ENCODE measurements at places on chromosomes 11 and 22.

DNA sequence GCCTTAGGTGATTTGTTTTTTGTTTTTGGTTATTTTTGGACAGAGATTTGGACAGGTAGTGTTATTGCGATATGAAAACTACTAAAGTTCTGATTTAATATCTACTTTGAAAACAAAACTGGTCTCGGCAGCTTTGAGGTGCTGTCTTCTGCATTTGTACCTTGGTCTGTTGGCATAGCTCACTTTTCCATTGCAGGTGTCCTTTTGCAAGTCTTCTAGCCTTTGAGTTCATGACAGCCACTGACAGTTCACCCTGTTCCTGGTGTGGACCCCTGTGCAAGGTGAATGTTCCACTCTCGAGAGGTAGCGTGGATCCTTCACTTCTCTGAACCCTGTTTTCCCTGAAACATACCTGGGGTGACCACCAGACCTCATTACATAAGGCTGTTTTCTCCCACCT is 44.9 kb upstream of the ST14 start:
- no peak for DNase-seq

- no peak for DNase-seq
Observed at GRCh38 chr22:19634226-19634975, 79.9 kb upstream of the SEPTIN5 start.

- DNase-seq = no peak
Observed at GRCh38 chr11:55652560-55652959, 4.4 kb downstream of the OR4S2 start.

DNA sequence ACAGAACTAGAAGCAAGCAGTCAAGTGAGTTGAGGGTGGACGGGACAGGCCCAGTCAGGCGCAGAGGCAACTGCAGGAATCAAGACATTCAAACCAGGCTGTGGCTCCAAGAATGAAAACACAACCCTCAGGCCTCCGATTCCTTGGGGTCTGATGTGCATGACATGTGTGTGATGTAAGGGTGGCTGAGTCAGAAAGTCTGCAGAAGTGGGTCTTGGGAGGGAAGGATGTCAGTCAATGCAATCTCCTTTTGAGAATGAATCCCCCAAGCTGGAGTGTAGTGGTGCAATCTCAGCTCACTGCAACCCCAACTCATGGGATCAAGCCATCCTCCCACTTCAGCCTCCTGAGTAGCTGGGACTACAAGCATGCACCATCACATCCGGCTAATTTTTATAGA is 15.9 kb upstream of the PDE2A start:
- peak; percentile 31 for DNase-seq

GRCh38 chr11:73982595-73982989 is at the start of gene UCP2:
Gene UCP2, minus strand, starts transcription at chr11:73982843. Its CDS starts 4,465 bp downstream, at chr11:73978378.
- peak; percentile 88 for DNase-seq

GRCh38 chr11:61049859-61050258 is 52.4 kb upstream of the CD5 start:
- DNase-seq = no peak

DNA sequence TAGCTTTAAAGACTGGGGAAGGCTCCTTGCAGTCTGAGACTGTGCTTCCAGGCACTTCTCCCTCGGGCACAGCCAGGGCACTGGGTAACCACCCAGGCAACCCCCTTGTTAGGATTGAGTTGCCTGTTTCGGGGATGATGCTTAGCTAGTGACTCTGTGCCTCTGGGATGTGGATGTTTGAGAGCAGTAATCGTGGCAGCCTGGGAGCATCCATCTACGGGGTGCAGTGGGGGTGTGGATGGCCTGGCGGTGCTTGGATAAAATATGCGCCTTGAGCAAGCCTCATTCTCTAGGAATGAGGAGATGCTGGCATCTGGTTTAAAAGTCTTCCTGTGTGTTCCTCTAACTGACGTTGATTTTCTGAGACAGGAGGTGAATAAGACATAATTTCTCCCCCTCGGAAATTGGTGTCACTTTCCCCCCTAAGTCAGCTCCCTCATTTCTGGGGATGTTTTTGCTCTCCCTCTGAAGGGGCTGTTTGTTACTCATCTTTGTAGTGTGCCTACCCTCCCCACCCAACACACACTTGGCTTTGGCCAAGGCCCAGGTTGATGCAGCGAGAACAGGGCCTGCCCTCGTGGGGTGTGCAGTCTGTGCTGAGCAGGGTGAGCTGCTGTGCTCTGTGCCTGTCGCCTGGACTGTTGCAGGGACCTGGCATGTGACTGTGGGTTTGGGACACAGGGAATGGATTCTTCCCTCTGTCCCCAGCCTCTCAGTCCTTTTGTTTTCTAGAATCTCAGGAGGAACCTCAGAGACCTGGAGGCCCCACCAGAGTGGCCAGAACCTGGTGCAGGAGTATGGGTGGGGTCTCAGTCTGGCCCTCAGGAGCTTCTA is 2.0 kb downstream of the GNAZ start:
- DNase-seq = peak; percentile 74

GRCh38 chr22:48309115-48309705 is 1518.5 kb downstream of the BRD1 start:
- DNase-seq = no peak

DNA sequence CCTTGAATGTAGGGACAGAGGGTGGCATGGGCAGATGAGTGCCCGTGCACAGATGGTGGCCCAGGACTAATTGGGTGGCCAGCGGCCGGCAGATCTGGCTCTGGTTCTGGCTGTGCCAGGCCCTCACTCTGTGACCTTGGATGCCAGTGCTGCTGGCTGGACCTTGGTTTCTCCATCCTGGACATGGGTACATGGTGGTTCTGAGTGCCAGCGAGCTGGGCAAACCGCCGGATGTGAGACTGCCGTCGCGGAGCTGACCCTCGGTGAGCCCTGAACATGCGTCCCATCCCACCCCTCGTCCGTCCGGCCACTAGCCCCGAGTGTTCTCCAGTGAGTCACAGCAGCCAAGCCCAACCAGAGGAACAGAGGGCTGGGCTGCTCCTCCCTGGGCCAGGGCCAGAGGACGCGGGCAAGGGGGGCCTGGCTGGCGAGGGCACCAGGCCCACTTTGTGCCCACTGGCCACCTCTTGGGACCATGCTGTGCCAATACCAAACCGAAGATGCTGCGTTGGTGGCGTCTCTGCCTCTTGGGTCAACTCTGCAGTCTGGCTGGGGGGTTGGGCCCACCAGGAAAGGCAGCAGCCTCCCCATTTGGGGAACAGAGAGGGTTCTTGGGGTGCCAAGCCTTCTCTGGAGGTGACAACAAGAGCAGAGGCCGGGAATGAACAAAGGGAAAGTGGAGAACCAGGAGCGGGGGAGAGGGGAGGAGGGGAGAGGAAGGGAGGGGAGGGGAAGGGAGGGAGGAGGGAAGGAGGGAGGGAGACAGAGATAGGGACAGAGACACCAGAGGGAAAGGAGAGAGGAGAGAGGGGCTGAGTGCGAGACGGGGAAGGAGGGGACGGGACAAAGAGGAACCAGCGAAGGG is 10.7 kb downstream of the LSP1 start:
- DNase-seq = peak; percentile 90

Measured in foreskin fibroblast (primary cell).